ENCODE measurements at places on chromosomes 12 and 14.
A peak's percentile ranks its signal among the peaks of the same experiment; 100 is the strongest.

DNA sequence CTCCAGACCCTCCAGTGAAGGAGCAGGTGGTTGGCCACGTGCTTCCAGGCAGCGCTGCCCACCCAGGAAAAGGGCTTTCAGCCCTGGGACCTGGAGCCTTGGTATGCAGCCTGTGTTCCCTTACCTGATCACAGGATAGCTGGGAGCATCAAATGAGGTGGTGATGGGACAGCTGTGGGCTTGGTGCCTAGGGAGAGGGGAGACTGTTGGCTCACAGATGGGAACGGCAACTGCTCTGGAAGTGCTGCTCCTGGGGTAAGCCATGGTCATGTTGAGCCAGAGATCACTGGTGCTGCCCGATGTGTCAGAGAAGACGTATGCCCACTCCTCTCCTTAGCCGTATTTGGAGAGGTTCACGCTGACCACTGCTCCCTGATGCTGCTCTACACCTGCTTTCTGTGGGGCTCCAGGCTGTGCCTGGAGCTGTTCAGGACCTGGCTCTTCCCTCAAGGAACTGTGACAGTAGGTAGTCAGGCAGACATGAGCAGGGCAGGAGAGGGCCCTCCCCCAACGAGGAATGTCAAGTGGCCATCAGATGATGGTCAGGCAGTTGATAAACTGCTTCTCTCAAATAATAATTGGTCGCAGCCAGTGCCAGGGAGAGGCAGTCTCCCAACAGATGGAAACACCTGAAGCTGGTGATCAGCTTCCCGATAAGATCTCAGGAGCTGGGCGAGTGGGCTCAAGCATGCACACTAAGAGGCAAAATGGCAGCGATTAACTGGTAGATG, 2.8 kb upstream of the CYP46A1 start:
- no peak for DNase-seq

GRCh38 chr12:112285600-112286401, 96.4 kb downstream of the HECTD4 start:
- no peak for DNase-seq

- no peak for DNase-seq
These were observed 106.0 kb downstream of the AACS start for GRCh38 chr12:125171267-125171666.

- DNase-seq = no peak
These were observed 229.3 kb upstream of the LHX5 start for GRCh38 chr12:113700943-113701342.

DNA sequence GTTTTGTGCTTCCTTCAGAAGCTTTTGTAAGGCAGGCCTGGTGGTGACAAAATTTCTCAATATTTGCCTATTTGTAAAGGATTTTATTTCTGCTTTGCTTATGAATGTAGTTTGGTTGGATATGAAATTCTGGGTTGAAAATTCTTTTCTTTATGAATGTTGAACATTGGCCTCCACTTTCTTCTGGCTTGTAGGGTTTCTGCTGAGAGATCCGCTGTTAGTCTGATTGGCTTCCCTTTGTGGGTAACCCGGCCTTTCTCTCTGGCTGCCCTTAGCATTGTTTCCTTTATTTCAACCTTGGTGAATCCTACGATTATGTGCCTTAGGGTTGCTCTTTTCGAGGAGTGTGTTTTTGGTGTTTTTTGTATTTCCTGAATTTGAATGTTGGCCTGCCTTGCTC, 58.2 kb downstream of the NUBPL start:
- DNase-seq = no peak

- no peak for DNase-seq
These were observed 12.9 kb downstream of the C14orf93 start for GRCh38 chr14:22996768-22997654.

DNA sequence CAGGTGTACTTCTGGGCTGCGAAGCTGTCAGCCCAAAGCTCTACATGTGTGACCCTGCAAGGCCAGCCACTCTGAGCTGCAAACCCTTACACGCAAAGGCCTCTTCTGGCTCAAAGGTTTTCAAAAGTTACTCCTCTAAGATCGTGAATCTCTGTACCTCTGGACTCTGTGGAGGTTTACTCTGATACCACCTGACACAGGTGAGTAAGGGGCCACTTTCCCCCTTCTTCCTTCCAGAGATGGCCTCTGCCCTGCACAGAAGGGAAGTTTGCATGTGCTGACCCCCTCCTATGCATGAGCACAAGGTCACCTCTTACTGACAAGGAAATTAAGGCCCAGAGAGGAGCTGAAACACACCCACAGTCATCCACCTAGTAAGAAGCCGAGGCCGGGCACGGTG, 14.5 kb downstream of the ITPK1 start:
- no peak for DNase-seq

GRCh38 chr12:91177381-91177780, 5.2 kb downstream of the DCN start:
- DNase-seq = no peak

DNA sequence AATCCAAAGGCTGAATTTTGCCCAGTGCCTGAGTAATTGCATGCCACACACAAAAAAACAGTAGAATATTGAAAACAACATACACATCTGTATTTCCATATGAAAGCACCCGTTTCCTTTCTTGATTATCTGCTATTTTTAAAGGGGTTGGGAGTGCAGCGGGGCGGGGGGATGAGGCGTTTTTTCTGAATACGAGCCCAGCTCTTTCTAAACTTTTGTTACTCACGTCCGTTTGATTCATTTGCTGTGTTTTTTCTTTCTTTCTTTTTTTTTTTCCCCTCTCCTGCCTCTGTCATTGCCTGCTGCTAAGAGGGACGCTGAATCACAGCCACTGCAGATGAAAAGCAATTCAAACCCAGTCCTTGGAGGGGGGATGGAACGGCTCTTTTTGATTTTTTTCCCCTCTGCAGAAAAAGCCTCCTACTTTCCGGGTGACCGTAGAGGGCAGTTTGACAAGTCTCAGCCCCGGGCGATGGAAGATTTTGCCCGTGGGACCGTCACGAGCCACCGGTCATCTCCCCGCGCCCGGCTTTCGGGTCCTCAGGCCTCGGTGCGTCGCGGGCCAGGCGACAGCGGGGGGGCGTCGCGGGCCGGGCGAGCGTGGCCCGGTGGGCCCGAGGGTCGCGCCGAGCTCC, 572 bp upstream of the RASSF8 start:
- DNase-seq = peak; percentile 63

- DNase-seq = no peak
These were observed 10.6 kb upstream of the DNAL1 start for GRCh38 chr14:73634011-73634833.

DNA sequence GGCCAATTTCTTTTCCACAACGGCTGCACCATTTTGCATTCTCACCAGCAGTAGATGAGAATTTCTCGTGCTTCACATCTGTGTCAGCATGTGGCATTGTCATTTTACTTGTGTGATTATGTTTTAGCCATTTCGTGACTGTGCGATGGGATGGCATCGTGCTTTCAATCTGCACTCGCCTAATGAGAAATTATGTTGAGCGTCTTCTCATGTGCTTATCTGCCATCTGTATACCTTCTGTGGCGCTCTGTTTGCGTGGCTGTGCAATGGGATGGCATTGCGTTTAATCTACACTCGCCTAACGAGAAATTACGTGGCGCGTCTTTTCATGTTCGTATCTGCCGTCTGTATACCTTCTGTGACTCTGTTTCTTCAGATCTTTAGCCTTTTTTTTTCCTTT, 14.9 kb upstream of the GPR132 start:
- DNase-seq = no peak

- DNase-seq = no peak
These were observed 431.9 kb downstream of the BCAT1 start for GRCh38 chr12:24517000-24517399.

- DNase-seq = no peak
These were observed 17.2 kb downstream of the REM2 start for GRCh38 chr14:22900081-22900799.

DNA sequence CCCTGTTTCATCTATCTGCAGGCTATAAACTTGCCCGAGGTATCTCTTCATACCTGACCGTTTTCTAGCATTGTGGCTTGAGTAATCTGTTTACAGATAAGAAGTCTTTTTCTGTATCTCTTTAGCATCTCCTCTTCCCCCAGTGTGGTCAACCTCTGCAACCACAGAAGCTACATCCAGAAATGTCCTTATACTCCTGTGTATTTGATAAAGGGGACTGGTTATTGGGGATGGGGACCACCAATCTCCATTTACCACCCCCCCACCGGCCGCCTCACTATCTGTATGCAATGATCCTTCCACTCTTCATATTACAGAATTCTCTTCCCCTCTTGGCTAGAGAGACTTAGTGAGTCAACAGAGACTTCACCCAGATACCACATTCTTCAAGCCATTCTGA, 3.4 kb upstream of the RPAP3 start:
- DNase-seq = no peak

DNA sequence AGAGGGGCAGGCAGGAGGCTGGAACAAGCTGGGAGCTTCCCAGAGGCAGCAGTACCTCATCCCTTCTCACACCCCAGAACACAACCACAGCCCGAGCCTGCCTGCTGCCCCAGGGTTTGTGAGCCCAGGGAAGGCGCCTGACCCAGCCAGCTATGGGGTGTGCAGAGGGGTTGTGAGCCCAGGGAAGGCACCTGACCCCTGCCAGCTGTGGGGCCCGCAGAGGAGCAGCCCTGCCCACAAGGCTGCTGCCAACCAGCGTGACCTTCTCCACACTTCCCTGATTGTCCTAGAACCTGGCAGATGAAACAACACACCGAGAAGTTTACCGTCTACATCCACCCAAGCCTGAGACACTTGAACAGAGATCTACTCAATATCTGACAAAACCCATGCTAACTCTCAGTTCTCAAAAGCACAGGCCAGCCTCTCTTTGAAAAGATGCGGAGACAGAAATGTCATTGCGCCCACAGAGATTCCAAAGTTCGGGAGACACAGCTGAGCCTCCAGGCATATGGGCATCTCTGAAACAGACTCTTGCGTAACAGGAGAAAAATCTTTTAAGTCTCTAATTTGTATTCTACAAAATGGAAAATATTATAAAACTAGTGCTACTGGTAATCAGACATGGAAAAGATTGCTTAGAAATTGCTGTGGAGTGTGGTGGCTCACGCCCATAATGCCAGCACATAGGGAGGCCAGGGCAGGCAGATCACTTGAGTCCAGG, 47.3 kb downstream of the SFSWAP start:
- no peak for DNase-seq

DNA sequence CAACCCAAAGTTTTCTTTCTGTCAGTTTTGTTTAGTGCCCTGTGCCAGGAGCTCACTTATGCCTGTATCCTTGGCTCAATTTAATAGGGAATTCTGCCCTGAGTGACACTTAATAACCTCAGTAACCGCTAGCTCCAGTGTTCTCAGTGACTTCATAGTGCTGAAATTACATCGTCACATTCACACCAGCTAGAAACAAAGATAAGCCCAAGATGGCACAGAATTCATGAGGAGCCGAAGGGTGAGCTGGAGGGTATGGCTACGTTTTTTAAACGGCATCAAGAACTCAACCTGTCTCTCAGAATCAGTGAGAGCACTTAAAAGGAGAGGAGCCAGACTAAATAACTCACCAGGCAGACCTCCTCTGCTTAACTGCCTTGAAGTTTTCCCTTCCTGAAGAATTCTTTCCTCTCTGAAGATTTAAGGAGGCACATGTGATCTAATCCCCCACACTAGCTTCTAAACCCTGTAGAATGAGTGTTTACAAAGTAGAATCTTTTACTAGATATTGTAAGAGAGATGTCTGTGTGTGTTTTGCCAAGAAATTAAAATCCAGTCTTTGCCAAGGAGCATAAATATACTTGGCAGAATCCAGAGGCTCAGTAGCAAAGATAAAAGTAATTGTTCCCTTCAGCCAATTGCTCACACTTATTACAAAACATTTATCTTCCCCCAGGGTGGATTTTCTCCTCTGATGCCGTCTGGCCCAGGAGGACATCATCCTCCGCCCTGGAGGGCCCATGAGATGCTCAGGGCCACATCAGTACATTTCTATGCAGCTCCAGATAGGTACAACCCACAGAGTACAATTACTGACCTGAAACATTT, 37.3 kb downstream of the PTGER2 start:
- DNase-seq = no peak

DNA sequence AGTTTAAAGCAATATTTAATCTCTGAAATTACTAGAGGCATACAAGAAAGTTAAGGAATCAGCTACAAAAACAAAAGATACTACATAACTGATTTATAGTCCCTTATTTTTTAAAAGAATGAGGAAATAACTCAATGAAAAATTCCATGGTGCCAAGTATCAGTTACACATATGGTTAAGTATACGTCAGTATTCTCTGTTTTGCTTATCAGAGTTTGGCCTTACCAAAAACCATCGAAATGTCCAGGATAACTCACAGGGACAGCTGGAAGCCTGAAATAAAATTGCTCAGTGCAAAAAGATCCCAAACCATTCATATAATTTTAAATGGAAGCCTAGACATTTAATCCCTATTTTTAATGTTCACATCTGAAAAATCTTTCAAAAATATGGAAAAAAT, 3.6 kb downstream of the CFL2 start:
- DNase-seq = no peak

GRCh38 chr14:50173891-50174290, 57.5 kb downstream of the SOS2 start:
- DNase-seq = no peak

GRCh38 chr14:49405291-49405690, 180.9 kb downstream of the RPS29 start:
- no peak for DNase-seq

GRCh38 chr12:79775355-79776027, 84.7 kb upstream of the PAWR start:
- DNase-seq = no peak

GRCh38 chr12:50088577-50089335, 3.6 kb downstream of the SMARCD1 start:
- DNase-seq = no peak

GRCh38 chr12:81209012-81209411, 131.1 kb downstream of the ACSS3 start:
- no peak for DNase-seq

GRCh38 chr12:94265539-94265938, 117.2 kb downstream of the PLXNC1 start:
- DNase-seq = no peak

DNA sequence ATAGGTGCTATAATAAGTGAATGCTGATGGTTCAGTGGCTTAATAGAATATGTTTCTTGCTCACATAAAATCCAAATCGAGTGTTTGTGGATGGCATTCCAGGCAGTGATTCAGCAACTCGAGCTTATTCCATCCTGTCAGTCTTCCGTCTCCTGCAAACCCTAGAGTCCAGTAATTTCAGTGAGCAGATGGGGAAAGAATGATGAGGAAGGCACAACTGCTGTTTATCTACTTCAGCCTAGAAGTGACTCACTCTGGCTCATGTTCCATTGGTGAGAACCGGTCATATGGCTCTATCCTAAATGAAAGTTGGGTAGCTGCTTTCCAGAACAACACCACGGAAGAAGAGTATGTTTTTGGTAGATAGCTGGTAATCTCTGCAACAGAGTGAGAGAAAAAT, 421.8 kb upstream of the PDE3A start:
- no peak for DNase-seq

GRCh38 chr14:22506778-22507351, 82.2 kb downstream of the DAD1 start:
- no peak for DNase-seq

- DNase-seq = no peak
These were observed 13.7 kb upstream of the LIMA1 start for GRCh38 chr12:50297027-50297426.

GRCh38 chr12:85835426-85836196, 598 bp downstream of the RASSF9 start:
- DNase-seq = no peak

- no peak for DNase-seq
These were observed 2.4 kb upstream of the ESR2 start for GRCh38 chr14:64296561-64296960.

Data from putamen (tissue), 1 donor.